LoVo (cell line): ENCODE measurements at places on chromosomes 3 and 15.

DNA sequence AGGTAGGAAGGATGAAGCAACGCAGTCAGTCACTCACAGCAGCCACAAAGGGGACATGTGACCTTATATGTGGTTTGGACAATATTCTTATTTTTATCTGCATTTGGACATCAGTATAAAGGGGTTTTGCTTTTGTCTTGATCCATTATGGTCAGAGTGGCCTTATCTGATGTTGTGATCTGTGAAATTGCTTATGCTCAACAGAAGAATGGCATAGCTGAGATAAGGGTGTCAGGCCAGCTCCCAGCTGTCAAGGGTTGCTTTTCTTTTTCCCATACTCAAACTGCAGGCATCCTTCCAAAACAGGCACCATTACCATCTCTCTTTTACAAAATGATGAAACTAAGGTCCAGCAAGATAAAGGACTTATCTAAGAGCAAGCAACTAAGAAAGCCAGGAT lies 28.1 kb downstream of the DCLK3 start:
- DNase-seq, result no peak

- DNase-seq, result no peak
Observed at GRCh38 chr3:72111265-72112205, 326.6 kb upstream of the PROK2 start.

GRCh38 chr15:32956006-32956405 lies 238.2 kb downstream of the GREM1 start:
- no peak for DNase-seq

DNA sequence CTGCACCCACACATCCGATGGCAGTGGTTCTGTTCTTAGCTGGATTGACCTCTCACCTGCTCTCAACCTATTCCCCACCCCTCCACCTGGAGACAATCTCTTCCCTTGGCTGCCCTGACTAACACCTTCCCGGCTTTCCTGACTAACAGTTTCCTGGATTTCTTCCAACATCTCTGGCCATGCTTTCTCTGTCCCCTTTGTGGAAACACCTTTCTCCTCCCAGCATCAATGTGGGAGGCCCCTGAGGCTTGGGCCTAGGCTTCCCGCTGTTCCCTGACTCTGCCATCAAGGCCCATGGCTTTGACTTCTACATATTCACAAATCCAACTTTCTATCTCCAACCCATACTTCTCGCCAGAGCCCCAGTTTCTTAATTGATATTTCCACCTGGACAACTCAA lies 142.8 kb upstream of the ATP2B2 start:
- DNase-seq, result no peak

- peak; percentile 61 for DNase-seq
Observed at GRCh38 chr3:128584412-128585020, 66.1 kb downstream of the RPN1 start.

DNA sequence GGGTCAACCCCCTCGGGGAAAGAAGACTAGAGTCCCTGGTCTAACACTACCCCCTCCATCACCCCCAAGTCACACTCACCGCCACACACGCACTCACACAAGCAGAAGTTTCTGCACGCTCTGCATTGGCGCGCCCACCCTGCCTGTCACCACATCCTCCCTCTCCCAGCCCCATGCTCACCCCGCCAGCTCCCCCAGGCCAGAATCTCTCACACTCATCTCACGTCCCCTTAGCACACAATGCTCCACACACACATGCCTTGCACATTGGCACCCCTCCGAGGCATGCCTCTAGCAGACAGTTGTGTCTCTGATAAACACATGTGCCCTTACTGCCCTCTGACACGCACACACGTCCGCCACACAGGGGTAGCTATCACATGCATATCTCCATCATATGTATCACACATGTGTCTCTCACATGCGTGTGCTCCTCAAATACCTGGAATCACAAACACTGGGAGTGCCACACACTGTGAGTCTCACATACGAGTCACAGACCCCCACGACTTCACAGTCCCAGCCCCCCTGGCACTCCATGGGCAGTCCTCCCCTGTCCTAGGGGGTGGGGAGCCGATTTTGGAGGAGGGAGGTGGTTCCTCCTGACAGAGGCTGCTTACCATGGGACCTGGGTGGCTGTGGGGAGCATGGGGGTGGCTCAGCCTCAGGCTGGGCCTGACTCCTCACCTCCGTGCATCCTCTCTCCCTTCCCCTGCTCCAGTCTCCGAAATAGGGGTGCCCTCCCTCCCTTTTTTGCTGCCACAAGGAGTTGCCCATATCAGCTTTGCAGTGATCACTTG lies 898 bp downstream of the FBLN2 start:
- no peak for DNase-seq

DNA sequence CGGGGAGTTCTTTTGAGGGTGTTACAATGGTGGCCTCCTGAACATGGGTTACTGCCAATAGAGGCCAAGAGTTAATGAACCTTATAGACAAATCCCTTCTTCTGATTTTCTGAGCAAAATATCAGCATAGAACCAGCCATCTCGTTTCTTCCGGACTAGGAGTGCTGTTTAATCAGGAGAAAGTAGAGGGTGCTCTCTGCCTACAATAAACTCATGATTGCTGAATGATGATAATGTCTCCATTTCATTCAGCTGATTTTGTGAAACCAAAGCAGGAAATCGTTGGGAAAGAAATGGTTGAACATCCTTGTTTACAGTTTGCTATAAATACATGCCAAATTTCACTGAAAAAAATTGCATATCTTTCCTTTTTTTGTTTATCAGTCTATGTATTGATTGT lies 142.8 kb upstream of the PLSCR5 start:
- DNase-seq, result no peak

DNA sequence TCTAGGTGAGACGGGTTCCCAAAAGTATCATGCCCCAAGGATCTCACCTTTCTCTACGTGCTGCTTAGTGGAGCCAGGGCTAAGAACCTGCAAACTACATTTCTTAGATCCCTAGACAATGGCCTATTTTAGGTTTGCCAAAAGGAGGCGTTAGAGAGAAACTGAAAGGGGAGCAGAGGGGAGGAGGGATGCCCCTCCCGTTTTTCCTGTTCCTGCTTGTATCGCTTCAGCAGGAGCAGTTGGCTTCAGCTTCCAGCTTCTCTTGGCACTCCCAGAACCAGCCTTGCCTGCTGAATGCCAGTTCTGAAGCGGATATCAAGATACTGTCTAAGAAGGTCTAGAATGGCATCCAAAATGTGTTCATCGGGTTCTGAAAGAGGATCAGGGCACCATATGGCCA lies 58.4 kb upstream of the ABHD17C start:
- DNase-seq, result no peak

DNA sequence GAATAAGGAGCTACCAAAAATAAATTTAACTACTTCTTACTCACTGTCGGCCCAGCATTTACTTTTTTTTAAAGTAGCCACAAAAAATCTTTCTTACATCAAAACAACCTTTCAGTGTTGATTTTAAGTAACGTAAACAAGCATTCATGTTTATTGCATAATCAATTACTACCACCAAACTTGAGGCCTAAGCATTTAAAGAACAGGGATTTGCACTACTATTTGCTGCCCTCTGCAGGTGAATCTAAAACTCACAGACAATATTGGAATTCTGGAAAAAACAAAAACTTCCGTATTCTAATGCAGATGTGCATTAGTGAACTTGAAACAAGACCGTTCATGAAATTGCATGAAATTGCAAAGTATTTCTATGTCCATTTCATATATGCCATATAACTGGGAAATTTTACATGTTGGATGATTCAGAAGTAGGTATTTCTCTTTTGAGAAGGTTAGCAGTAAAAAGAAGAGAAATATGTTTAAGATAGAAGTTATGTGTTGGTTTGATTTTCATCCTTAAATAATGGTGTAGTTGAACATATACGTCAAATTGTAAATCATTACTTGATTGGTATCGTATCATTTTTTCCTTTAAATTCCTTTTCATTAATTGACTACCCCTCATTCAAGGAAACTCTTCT lies 55.6 kb downstream of the CGGBP1 start:
- peak; percentile 45 for DNase-seq

GRCh38 chr15:94070356-94071295 lies 160.7 kb upstream of the MCTP2 start:
- DNase-seq, result peak; percentile 29

- no peak for DNase-seq
Observed at GRCh38 chr3:129001806-129002572, 885 bp downstream of the EFCC1 start.

- DNase-seq, result no peak
Observed at GRCh38 chr3:190404715-190405114, 16.8 kb downstream of the CLDN16 start.

GRCh38 chr3:164113371-164114332 lies 964.6 kb downstream of the SI start:
- DNase-seq, result no peak

- DNase-seq, result no peak
Observed at GRCh38 chr3:105495021-105495420, 128.3 kb downstream of the ALCAM start.

- no peak for DNase-seq
Observed at GRCh38 chr3:27076815-27077630, 292.2 kb downstream of the NEK10 start.

- DNase-seq, result no peak
Observed at GRCh38 chr3:186471771-186472170, 72.4 kb downstream of the CRYGS start.
